Stimulated activated CD4-positive, alpha-beta T cell treated with anti-CD3 and anti-CD28 coated beads, TNF-alpha, amount 100 ng/mL, for 1 hour (primary cell): ENCODE measurements at places on chromosomes 7 and 10.

GRCh38 chr10:28838908-28839307 is 161.6 kb downstream of the BAMBI start:
- DNase-seq = no peak

- DNase-seq = no peak
Measured at GRCh38 chr7:159154243-159154642, 9.6 kb upstream of the VIPR2 start.

DNA sequence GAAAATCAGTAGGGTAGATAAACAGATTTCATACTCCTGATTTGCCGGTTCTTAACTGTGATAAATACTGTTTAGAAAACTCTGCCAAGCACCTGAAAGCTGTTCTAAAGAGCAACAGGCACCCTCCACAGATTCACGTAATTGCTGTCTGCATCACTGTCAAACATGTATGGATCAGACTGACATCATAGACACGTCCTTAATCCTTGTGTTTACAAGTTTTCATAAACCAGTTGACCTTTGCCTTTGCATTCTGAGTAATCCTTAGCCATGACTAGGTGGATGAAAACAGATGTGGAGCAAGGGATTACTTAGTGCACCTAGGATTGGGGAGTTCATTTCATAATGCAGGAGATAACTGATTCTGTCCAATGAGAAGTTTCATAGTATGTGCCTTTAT is 41.6 kb downstream of the SLC39A12 start:
- DNase-seq = no peak

GRCh38 chr10:11604865-11605650 is 6.4 kb downstream of the USP6NL start:
- DNase-seq = no peak

GRCh38 chr7:130207642-130208041 is at the start of gene SSMEM1:
SSMEM1 (plus strand) TSS chr7:130207860; CDS start chr7:130207911, 51 bp downstream.
- DNase-seq = no peak

- no peak for DNase-seq
Measured at GRCh38 chr10:60808036-60808435, 29.8 kb downstream of the CDK1 start.

GRCh38 chr10:113059371-113059780 is 109.3 kb downstream of the TCF7L2 start:
- DNase-seq = no peak

DNA sequence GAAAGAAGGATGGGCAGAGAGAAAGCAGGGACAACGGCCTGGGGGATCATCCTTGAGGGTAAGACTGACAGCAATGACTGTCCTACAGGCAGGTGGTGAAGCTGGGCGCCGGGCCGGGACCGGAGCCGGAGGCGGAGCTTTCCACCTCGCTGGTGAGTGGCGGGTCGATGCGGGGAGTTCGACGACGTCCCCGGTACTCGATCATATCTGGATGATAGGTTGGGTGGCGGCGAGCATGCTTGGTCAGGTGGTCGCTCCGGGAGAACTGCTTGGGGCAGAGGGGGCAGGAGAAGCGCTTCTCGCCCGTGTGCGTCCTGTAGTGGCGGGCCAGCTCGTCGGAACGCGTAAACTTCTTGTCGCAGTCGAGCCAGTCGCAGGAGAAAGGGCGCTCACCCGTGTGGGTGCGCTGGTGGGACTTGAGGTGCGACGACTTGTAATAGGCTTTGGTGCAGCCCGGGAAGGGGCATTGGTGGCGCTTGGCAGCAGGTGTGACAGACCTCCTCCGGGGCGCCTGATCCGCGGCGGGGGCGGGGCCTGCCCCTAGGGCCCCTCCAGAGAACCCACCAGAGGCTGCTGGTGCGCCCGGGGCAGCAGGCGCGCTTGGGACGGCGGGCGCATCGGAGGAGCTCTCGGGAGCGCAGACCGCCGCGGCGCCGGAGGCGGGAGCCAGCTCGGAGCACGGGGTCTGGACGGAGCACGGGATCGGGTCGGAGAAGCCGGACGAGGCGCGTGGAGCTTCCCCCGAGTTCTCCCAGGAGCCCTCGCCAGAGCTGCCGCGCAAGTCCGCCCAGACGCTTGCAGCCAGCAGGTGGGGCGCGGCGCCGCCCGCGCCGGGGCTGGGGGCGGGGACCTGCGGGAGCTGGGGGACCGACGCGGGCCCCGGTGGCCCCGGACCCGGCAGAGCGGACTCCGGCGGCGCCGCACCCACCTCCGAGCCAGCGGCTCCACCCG is 752 bp downstream of the KLF14 start:
- no peak for DNase-seq

DNA sequence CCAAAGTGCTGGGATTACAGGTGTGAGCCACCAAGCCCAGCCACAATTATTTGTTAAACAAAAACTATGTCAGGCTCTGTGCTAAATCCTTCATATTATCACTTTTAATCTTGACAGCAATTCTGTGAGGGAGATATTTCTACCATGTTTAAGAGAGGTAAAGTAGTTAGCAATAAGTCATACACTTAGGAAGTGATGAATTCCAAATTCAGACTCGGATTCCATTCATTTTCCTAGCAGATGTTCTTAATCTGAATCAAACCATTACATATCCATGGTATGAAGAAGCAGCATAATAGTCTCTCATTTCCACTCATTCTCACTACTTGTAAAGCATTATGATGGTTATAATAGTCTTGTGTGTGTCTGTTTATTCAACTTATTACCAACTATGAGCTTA is 2.9 kb upstream of the CD36 start:
- DNase-seq = no peak

DNA sequence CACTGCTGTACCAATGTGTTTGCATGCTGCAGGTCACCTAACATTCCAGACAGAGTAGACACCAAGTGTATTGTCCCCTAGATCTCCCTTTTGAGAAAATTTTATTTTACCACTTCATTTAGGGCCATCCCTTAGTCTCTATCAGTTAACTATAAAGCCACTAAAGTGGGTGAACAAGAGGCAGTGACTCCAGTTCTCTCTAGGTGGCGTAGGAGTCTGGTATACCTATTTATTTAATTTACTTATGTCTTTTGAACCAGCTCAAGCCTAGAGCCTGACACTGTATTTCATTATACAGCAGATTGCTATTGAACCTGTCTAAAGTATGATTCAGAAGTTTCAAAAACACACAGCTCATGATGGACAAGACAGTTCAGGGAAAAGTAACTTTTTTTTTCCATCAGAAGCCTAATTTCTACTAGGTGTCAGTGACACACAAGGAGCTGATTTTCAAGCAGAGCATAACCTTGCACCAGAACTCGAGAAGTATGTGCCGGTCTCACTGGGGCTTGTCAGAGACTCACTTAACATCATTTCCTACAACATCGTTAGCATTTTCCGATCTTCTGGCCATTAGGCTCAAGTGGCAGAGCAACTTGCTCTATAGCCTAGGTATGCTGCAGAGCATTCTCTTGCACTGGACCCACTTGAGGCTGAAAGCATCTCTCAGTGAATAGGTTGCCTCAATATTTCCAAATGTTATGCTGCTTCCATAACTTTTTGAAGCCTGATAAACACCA is 175.4 kb downstream of the CDC14C start:
- DNase-seq = no peak

- DNase-seq = no peak
Measured at GRCh38 chr10:54665095-54665494, 135.9 kb downstream of the PCDH15 start.

DNA sequence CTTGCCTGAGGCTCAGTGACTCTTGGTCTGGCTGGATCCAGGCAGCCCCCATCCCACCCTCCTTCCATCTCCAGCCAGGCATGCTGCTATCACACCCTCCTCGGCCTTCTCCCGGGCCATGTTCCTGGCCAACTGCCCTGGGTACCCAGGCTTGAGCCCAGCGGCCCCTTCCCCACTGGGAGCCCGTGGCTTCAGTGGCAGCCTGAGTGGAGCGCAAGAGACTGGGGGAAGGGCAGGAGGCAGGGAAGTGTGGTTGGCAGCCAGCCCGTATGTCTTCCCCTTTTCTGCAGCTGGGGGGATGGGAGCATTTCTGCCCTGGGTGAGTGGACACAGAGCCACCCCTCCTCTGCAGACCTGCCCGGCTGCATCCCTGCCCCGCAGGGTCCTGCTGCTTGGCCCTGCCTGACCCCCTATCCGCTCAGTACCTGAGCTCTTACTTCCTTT is 148.5 kb downstream of the ARHGAP22 start:
- no peak for DNase-seq

DNA sequence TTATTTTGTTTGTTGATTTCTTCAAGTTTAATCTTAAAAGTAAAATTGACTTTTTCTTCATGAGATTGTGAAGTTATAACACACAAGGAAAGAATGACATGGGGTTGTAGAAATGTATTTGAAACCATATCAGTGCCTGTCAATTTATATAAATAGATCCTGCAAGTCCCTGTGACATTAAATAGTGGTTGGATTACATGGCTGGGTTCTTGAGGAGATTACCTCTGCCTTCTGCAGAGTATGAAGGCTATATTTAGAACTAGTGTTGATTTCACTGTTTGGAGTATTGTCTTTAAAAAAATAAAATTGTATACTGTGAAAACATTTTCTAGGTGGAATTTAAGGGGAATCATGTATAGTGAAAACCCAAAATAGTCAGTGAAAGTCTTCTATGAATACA is 385.8 kb upstream of the SMIM30 start:
- DNase-seq = no peak

- no peak for DNase-seq
Measured at GRCh38 chr10:75466886-75467285, 35.5 kb downstream of the LRMDA start.

GRCh38 chr7:129376778-129377700 is 57.2 kb upstream of the STRIP2 start:
- DNase-seq = no peak

DNA sequence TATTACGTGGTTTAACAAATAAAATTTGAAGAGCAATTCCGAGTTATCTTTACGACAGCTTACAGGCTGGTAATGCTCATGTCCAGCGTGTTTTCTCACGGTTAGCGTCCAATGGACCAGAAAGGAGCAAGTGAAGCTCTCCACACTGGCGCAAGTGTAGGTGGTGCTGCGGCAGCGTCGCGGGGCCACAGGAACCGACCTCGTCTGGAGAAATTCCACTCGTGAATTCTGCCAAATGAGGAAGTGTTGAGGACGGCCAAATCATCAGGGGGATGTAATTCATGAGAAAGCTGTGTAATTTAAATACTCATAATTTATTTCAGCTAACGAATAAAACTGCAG is 350 bp upstream of the ZNF37A start:
- DNase-seq = no peak

DNA sequence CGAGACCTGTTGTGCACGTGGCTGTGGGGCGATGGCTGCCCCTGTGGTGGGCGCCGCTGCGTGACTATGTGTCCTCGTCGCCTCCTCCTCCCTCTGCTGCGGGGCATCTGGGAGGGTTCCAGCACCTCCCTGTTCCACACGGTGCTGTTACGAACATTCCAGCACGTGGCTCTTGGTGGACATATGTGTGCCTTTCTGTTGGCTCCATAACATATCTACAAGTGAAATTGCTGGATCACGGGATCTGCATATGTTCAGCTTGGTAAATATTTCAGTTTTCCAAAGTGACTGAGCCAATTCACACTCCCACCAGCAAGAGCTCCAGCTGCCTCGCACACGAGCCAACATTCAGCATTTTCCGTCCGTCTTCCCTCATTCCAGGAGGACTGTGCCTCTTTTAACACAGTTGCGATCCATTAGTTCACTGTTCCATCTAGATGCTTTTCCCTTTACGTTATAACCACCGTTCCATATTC is 25.1 kb downstream of the SNX8 start:
- no peak for DNase-seq

DNA sequence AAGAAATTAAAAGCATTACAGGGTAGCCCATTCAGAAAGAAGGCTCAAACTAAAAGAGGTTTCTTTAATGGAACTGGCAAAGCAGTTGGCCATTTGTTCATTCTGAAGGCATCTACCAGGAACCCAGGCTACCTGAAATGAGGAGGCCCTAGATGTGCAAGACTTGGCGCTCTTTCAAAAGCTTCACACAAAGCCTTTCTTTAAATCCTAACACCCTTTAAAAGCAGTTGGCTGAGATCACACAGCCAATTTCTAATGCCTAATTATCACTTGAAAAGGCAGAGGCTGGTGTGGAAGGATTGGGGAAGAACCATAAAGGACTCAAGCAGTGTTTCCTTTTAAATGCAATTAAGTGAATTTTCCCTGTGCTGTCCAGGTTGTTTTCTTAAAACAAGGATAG is 23.2 kb downstream of the PPP1R17 start:
- DNase-seq = no peak

DNA sequence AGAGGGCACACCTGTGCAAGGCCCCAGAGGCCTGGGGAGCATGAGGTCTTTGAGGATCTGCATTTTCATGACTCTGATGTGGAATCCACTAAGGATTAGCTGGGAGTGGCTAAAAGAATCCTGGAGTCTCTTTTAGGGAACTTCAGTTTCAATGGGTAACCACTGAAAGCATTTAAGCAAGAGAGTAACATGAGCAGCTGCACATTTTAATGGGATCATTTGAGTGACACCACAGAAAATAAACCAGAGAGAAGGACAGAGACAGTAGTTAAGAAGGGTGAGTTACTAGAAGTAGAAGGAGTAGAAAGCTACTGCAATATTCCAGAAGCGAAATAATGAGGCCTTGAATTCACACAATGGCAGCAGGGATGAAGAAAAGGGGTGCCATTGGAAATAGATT is 5.2 kb downstream of the GOT1 start:
- DNase-seq = no peak

DNA sequence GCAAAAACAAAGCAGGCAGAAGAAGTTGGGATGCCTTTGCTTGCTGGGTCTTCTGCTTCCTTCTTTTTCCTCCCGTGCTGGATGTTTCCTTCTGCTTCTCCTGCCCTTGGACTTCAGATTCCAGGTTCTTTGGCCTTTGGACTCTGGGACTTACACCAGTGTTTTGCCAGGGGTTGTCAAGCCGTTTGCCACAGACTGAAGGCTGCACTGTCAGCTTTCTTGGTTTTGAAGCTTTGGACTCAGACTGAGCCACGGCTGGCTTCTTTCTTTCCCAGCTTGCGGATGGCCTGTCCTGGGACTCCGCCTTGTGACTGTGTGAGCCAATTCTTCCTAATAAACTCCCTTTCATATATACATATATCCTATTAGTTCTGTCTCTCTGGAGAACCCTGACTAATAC is 11.3 kb upstream of the LCOR start:
- no peak for DNase-seq

- no peak for DNase-seq
Measured at GRCh38 chr10:128940081-128940480, 527.0 kb upstream of the MGMT start.

- DNase-seq = no peak
Measured at GRCh38 chr7:39754326-39755120, 131.2 kb downstream of the RALA start.

GRCh38 chr7:11726794-11727155 is 105.2 kb downstream of the THSD7A start:
- DNase-seq = no peak

GRCh38 chr10:126504063-126504760 is 115.9 kb upstream of the ADAM12 start:
- DNase-seq = no peak

DNA sequence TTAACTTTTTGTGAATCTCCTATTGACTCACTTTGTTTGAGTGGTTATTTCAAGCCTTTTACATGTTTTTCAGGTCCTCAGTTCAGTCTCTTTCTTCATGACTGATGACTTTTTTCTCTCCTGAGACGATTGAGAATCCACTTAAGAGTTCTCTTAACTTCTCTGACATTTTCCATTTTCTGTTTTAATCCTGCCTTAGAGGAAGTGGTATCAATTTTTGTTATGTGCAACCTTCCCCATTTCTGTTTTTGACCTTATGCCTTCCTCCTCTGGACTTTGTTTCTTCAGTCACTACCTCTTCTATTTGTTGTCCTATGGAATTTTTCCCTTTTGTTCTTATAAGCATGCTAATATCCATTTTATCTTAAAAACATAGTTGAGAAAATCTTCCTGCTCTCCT is 2.4 kb downstream of the PSMC2 start:
- no peak for DNase-seq
